Right atrium auricular region (tissue), 2 donors: ENCODE measurements at places on chromosomes 1 and 21.

DNA sequence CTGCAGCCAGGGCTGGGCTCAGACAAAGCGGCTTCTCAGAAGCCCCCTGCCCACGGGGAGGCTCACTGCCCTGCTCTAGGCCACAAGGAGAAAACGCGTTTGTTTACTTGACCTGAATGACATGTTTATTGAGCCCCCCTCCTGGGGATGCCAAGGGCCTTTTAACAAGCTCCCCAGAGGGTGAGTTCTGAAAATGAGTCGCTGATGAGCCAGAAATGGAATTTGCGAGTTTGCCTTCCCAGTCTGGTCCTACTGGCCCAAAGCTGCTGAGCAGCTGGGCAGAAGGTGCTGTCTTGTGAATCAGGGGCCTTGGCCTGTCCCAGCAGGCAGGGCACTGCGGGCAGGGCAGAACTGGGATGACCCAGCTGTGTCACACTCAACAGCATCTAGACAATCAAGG lies 120.6 kb downstream of the SYF2 start:
- DNase-seq: no peak
- no peaks in the 10 kb centered on the region for H3K4me1 ChIP-seq
- no peaks in the 10 kb centered on the region for H3K36me3 ChIP-seq
- no peaks in the 10 kb centered on the region for H3K27me3 ChIP-seq

DNA sequence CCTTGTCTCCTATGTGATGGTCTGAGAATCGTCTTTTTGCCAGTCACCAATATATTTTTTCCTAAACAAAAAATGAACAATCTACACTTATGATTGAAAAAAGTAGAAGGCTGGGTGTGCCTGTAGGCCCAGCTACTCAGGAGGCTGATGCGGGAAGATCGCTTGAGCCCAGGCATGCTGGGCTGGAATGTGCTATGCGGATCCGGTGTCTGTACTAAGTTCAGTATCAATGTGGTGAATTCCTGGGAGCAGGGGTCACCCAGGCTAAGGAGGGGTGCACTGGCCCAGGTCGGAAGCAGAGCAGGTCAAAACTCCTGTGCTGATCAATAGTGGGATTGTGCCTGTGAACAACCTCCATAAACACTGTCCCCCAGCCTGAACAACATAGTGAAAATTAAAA lies 25.7 kb upstream of the C1orf198 start:
- H3K27me3 ChIP-seq: no peaks in the 10 kb centered on the region
- H3K4me3 ChIP-seq: no peak overlapping the region
- no peak for DNase-seq
- no peaks in the 10 kb centered on the region for H3K36me3 ChIP-seq
- H3K27ac ChIP-seq: no peak overlapping the region

GRCh38 chr1:108063703-108064102 lies 98.7 kb upstream of the VAV3 start:
- DNase-seq: no peak
- H3K36me3 ChIP-seq: no peaks in the 10 kb centered on the region
- H3K27ac ChIP-seq: no peak overlapping the region
- H3K27me3 ChIP-seq: no peaks in the 10 kb centered on the region
- H3K4me3 ChIP-seq: no peak overlapping the region
- no peaks in the 10 kb centered on the region for H3K4me1 ChIP-seq

- H3K4me1 ChIP-seq: no peaks in the 10 kb centered on the region
- no peak overlapping the region for H3K27ac ChIP-seq
These were observed 17.3 kb upstream of the LRP8 start for GRCh38 chr1:53344921-53345838.

DNA sequence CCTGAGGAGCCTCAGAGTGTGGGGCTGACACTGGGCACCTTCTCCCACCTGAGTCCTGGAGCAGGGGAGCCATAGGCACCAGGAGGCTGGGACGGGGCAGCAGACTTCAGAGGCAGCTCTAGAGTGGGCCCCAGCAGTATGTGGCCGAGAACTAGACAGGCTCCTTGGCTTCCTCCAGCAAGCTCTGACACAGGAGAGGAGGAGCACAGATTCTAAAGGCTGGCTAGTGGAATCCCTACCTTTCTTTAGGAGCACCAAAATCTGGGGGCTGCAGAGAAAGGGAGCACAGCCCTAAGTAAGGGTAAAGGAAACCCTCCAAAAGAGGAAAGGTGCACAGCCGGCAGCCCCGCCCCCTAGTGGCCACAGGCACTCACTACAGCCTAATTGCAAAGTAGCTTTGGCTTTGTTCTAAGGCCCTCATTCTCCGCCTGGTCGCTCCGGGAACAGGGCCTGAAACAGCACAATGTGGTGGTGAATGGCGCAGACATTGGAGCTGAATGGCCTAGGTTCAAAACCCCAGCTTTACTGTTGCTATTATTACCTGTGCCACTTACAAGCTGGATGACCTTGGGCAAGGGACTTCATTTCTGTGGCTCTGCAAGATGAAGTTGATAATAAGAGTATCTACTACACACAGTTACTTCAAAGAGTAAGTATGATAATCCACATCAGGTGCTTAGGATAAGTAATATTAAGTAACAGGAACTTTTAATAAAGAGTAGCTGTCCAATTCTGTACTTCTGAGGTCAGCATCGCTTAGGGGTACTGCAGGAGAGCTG lies 8.8 kb upstream of the GUCA2A start:
- no peak overlapping the region for H3K4me3 ChIP-seq
- H3K36me3 ChIP-seq: no peaks in the 10 kb centered on the region
- H3K4me1 ChIP-seq: no peaks in the 10 kb centered on the region
- DNase-seq: no peak

- H3K36me3 ChIP-seq: peaks cover 61% of the 10 kb centered on the region
- no peaks in the 10 kb centered on the region for H3K4me1 ChIP-seq
- H3K27ac ChIP-seq: no peak overlapping the region
- no peak overlapping the region for H3K4me3 ChIP-seq
These were observed 8.9 kb upstream of the LSS start for GRCh38 chr21:46237474-46237873.

DNA sequence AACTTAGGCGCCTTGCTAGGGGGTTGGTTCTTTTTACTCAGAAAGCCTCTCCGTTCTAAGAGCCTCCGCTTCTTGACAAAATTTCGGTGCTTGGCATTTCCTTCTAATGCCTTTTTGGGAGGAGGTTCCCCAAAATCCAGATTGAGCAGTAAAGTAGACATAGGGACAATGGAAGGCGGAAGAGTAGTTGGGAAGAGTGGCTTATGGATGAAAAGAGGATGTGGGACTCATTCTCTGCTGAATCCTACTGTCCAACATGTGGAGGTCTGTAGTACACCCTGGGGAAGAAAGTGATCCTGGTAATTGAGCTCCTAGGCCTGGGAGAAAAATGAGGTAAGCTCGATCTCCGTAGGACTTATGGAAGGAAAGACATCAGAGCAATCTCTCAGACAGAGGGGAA lies 777 bp upstream of the METTL25B start:
- H3K27ac ChIP-seq: peak overlapping the region; percentile 98
- H3K27me3 ChIP-seq: no peaks in the 10 kb centered on the region
- H3K4me1 ChIP-seq: peaks cover 43% of the 10 kb centered on the region
- peak overlapping the region; percentile 64 for H3K4me3 ChIP-seq
- peaks cover 31% of the 10 kb centered on the region for H3K36me3 ChIP-seq

- DNase-seq: no peak
- H3K4me1 ChIP-seq: no peaks in the 10 kb centered on the region
- H3K4me3 ChIP-seq: no peak overlapping the region
- H3K36me3 ChIP-seq: no peaks in the 10 kb centered on the region
These were observed 37.3 kb downstream of the HSD3B1 start for GRCh38 chr1:119544165-119544762.

GRCh38 chr21:36835383-36835795 lies 131.1 kb downstream of the HLCS start:
- H3K36me3 ChIP-seq: no peaks in the 10 kb centered on the region
- no peak for DNase-seq
- H3K27me3 ChIP-seq: no peaks in the 10 kb centered on the region
- H3K4me1 ChIP-seq: peaks cover 8% of the 10 kb centered on the region

- no peak overlapping the region for H3K4me3 ChIP-seq
- H3K36me3 ChIP-seq: peaks cover 31% of the 10 kb centered on the region
- peaks cover 7% of the 10 kb centered on the region for H3K4me1 ChIP-seq
- no peak for DNase-seq
- H3K27me3 ChIP-seq: no peaks in the 10 kb centered on the region
These were observed 22.0 kb downstream of the PRPF38A start for GRCh38 chr1:52426371-52426770.

DNA sequence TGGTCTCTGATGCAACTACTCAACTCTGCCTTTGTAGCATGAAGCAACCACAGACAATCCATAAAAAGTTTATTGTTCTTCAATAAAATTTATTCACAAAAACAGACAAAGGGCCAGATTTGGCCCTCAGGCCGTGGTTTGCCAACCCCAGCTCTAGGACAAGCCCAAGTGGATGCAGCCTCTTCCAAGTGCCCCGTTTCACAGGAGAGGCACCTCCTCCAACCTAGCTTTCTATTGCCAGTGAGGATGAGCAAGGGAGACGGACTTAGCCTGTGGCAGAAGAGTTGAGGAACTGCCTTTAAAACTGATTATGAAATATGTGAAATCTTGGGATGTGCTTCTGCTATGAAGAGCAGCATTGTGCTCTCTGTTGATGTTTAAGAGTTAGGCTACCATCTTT lies 105.4 kb downstream of the PSMG1 start:
- no peaks in the 10 kb centered on the region for H3K27me3 ChIP-seq
- no peak overlapping the region for H3K4me3 ChIP-seq
- peaks cover 9% of the 10 kb centered on the region for H3K4me1 ChIP-seq
- H3K27ac ChIP-seq: no peak overlapping the region

- no peaks in the 10 kb centered on the region for H3K27me3 ChIP-seq
- H3K36me3 ChIP-seq: no peaks in the 10 kb centered on the region
- H3K4me1 ChIP-seq: no peaks in the 10 kb centered on the region
- H3K27ac ChIP-seq: no peak overlapping the region
These were observed 62.2 kb downstream of the HSF2BP start for GRCh38 chr21:43597052-43597451.

- no peak overlapping the region for H3K4me3 ChIP-seq
- H3K27ac ChIP-seq: no peak overlapping the region
- no peaks in the 10 kb centered on the region for H3K4me1 ChIP-seq
- no peaks in the 10 kb centered on the region for H3K27me3 ChIP-seq
- DNase-seq: no peak
These were observed 785.1 kb downstream of the LTN1 start for GRCh38 chr21:28207436-28208173.

GRCh38 chr1:54547601-54548388 lies at the start of gene ACOT11:
Gene ACOT11 (plus strand): TSS chr1:54548228. CDS start chr1:54548310, 82 bp downstream.
- H3K36me3 ChIP-seq: no peaks in the 10 kb centered on the region
- no peaks in the 10 kb centered on the region for H3K27me3 ChIP-seq
- H3K4me1 ChIP-seq: peaks cover 36% of the 10 kb centered on the region
- peak within 1 kb of the TSS; percentile 87 for H3K27ac ChIP-seq

- H3K36me3 ChIP-seq: no peaks in the 10 kb centered on the region
- H3K27me3 ChIP-seq: no peaks in the 10 kb centered on the region
- DNase-seq: no peak
- no peak overlapping the region for H3K27ac ChIP-seq
- no peak overlapping the region for H3K4me3 ChIP-seq
- no peaks in the 10 kb centered on the region for H3K4me1 ChIP-seq
These were observed 58.2 kb downstream of the DUSP10 start for GRCh38 chr1:221683681-221684080.
